NCI-H2029 treated with DMSO at 0.1 percent for 48 hours (cell line): ENCODE measurements at places on chromosomes 5 and 9.

DNA sequence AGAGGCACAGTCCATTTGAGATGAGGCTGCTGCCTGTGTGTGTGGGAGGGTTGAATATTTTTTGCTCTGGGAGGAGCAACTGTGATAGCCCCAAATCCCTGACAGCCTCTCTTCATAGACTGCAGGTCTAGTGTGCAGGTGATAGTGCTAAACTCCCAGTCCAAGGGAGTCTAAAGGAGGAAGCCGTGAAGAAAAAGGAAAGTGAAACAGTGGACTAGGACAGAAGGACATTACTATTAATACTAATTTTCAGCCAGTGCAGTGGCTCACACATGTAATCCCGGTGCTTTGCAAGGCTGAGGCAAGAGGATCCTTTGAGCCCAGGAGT is 295.0 kb downstream of the PDE4D start:
- peak; percentile 37 for DNase-seq

DNA sequence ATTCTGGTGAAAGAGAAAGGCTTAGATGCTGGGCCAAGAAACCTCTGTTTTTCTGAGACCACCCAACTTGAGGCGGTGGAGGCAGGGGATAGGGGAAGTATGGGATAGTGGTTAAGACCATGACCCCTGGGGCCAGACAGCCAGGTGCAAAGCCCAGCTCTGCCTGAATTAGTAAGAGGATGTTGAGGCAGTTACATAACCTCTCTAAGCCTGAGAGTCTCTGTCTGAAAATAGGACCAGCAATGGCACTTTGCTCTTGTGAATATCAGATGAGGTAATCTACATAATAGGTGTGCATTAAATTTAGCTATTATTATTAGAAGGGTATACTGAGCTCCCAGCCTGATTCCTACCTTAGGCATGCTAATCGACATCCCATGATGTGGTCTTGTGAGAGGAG is 68.2 kb downstream of the DOCK2 start:
- DNase-seq, result no peak

- DNase-seq, result no peak
Observed at GRCh38 chr5:81195335-81195929, 37.7 kb upstream of the CKMT2 start.

- no peak for DNase-seq
Observed at GRCh38 chr9:83266666-83267496, 203.9 kb upstream of the RASEF start.

- DNase-seq, result no peak
Observed at GRCh38 chr9:14273696-14274121, 40.2 kb downstream of the NFIB start.

- no peak for DNase-seq
Observed at GRCh38 chr9:129472651-129473102, 148.2 kb downstream of the C9orf50 start.

- DNase-seq, result peak; percentile 49
Observed at GRCh38 chr5:152532714-152533113, 127.6 kb upstream of the NMUR2 start.

DNA sequence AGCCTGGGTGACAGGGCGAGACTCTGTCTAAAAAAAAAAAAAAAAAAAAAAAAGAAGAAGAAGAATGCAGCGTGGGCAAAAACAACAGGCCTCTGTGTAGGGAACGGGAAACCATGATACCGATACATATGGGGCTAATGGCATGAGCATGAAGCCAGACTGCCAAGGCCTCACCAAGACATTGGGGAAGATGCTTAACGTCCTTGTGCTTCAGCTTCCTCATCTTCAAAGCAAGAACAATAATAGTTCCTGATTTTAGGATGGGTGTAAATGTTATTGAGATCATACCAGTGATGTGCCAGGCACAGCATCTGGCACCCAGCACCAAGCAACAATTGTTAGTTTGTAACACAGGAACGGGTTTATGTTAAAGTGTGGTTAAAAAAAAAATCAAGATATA is 51.4 kb downstream of the NEURL1B start:
- no peak for DNase-seq
